ENCODE measurements at places on chromosomes 7 and 10.
A peak's percentile ranks its signal among the peaks of the same experiment; 100 is the strongest.

- DNase-seq, result no peak
Measured at GRCh38 chr10:129029851-129030602, 437.0 kb upstream of the MGMT start.

DNA sequence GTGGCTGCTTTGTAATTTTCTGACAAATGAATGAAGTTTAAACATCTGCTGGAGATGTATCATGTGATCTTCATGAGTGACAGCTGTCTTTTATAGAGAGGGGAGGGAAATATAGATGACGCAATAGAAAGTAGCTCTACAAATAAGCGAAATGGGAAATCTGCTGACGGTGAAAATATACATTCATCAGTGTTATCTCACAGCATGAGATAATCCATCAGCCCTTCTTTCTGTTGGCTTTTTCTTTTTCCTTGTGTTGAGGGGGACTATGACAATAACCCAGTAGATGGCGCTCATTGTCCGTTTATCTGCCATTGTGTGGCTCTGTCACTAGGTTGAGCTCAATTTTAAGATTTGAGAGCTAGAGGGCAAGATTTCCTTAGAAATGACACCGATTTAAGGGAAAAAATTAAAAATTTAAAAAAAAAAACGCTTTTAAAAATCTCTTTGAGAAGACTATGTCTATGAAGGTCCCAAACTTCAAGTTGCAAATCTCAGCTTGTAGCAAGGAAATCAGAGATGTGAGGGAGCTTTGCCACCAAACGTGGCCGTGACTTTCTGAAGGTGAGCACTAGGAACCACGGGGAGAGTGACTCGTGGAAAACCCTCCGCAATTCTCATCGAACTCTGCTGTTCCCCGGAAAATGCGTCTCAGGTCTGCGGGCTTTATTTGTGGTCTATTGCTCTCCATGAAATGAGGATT lies 114.6 kb upstream of the SFMBT2 start:
- peak; percentile 69 for DNase-seq

- DNase-seq, result no peak
Measured at GRCh38 chr10:88964869-88965415, 12.4 kb upstream of the ACTA2 start.

DNA sequence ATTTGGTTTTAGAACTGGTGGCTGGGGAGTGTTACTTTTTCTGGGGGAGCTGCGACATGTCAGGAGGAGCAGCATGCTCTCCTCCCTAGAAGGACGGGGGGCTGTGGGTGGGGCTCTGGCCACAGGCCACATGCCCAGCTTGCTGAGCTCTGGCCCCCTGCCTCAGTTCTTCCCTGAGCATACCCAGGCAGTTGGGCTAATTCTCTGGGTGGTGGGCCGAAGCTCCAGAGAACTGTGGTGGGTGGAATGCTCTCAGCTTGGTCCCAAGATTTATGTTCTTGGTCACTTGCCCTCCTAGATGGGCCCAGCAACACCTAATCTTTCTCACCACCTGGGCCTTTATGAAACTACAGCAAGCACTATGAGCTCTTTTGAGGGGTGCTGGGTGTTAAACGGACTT lies 5.1 kb upstream of the ZNF775 start:
- DNase-seq, result no peak

DNA sequence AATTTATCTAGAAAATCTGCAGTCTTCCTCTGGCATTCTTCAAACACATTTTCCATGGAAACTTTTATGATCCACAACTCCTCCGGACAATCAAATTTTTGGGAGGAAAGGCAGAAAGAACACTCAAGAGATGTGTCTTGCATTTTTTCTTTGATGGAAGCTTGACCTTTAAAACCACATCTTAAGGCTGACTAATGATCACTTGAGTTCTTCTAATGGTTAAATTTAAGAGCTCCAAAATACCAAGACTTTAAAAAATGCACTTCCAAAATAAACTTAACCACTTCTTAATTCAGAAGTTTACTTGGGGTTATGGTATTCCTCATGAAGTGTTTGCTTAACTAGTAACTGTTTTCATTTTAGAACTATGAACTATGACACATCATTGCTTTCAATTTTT lies 43.3 kb downstream of the ETV1 start:
- DNase-seq, result peak; percentile 75

DNA sequence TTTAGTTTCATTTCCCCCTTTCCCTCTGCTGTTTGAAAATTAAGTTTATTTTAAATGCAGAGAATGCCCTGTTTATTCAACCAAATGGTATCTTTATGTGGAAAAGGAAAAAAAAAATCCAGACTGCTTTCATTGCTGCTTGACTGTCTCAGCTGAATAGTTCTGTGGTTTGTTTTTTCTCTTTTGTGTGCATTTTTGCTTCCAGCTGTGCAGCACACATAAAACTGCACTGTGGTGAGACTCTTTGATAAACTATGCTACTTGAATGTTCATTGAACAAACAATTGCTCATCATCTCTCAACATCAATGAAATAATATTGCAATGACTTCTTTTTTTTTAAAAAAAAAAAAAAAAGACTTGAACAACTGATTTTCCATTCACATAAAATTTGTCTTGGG lies 78.6 kb upstream of the GLI3 start:
- DNase-seq, result peak; percentile 72

DNA sequence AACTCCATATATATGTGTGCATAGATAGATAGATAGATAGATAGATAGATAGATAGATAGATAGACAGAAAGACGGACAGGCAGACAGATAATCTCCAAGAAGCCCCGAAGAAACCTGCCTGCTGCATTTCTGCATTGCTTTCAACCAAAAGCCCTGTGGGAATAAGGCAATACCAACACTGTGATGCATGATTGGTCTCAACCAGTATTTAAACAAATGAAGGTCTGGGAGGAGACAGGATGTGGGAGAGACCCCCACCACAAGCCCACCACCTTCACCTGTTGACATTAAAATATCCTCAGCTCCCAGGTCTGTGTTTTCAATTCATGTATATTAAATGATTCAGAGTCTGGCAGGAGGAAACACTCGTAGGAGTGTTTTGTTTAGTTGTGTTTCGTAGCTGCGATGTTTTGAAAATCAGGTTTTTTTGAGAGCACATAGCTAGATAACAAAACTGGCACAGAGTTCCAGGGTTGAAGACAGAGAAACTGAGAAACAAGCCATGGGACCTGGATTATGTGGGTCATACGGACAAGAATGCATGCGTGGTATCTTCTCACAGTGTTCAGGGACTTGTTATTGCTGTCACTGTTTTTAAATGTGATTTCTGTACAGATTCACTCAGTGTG lies 200.7 kb upstream of the AHR start:
- DNase-seq, result no peak

- DNase-seq, result no peak
Measured at GRCh38 chr10:58637352-58637751, 124.7 kb downstream of the BICC1 start.

DNA sequence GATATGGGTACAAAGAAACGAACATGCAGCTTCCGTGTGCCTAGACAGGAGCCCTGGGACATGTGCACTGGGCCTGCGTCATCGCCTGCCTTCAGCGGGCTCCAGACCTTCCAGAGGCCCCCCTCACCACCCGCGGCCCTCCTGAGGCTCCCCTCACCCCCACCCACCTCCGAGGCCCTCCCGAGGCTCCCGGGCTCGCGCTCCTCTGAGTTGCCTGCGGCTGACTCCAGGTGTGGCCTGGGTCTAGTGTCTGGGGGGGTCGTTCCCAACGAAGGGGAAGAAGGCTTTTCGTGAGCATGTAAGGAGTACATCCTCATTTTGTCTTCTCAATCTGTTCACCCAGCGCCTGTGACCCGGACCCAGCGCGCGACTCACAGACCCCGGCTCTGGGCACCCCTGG lies 177.3 kb upstream of the ZNF32 start:
- DNase-seq, result no peak

DNA sequence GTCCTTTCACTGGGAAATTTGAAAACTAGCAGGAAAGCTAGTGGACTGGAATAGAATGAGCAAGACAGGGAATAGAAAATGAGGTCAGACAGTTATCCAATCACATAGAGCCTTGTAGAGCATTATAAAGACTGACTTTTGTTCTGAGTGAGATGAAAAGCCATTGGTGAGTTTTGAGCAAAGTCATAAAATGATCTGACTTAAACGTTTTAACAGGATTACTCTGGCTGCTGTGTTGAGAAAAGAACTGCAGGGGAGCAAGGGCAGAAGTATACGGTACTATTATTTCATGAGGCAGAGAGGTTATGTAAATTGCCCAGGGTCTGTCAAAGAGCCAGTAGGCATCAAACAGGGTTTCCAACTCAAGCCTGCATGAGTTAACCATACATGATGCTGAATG lies 393.4 kb downstream of the TFEC start:
- DNase-seq, result no peak

- peak; percentile 78 for DNase-seq
Measured at GRCh38 chr7:116169060-116169459, 41.3 kb upstream of the TES start.

DNA sequence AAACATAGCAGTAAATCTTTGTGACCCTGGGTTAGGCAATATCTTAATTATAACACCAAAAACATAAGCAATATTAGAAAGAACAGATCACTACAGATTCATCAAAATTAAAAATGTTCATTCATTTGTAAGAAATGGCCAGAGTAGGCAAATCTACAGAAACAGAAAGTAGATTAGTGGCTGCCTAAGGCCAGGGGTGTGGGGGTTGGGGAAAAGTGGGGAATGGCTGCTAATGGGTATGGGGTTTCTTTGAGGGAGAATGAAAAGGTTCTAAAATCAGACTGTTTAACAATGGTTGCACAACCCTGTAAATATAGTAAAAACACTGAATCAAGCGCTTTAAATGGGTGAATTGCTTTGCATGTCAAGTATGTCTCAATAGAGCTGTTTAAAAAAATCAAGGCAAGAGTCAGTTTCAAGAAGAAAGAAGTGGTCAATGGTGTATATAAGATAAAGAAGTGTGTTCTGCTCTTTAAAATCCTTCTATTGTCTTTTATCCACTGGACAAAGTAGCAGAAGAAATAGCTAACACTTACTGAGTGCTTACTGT lies 42.6 kb downstream of the CDK6 start:
- no peak for DNase-seq

- DNase-seq, result no peak
Measured at GRCh38 chr10:121808835-121809234, 119.0 kb downstream of the ATE1 start.

GRCh38 chr10:16999665-17000451 lies 129.8 kb downstream of the CUBN start:
- peak; percentile 86 for DNase-seq

- DNase-seq, result peak; percentile 63
Measured at GRCh38 chr10:118669020-118669791, 73.8 kb upstream of the PRLHR start.

DNA sequence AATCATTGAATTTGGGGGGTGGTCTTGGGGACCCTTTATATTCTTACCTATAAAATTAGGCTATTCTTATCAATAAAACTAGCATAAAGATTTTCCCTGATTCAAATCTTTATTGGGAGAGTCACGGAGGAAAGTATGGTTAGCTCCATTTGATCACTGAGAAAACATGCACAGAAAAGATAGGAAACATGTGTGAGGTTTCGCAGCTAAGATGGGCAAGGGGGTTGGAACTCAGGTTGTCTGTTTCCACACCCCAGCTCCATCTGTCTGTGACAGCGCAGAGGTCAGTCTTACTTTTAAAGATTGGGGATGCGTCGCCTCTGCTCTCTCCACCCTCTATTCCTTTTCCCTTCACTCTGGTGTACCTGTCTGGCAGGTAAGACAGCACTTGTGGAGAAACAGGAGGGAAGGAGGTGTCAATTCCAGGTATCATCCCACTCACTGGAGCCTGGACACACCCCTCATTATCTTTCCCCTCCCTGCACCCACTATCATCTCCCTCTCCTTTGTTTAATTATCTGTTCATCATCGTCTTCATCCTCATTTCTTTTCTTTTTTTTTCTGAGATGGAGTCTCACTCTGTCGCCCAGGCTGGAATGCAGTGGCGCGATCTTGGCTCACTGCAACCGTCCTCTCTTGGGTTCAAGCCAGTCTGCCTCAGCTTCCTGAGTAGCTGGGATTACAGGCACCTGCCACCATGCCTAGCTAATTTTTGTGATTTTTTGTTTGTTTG lies 2.4 kb upstream of the DENND10 start:
- no peak for DNase-seq

- DNase-seq, result no peak
Measured at GRCh38 chr7:14040528-14040927, 51.1 kb upstream of the ETV1 start.

DNA sequence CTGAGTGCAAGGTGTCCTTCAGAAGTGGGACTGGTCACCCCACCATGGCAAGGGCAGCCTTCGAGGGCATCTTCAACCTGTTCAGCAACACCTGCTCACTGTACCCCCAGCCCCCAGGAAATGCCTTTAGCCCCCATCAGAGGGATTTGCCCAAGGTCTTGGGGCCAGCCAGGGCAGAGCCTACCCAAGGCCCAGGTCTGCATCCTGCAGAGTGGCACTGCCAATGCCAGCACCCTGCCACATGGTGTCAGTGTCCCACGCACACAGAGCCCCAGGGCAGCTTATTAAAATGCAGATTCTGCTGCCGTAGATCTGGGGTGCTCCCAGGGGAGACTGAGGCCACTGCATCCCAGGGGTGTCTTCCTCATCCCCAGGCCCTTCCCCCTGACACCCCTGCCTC lies 106.2 kb upstream of the KCTD7 start:
- DNase-seq, result no peak

GRCh38 chr7:122369756-122370155 lies 65.2 kb upstream of the FEZF1 start:
- no peak for DNase-seq

DNA sequence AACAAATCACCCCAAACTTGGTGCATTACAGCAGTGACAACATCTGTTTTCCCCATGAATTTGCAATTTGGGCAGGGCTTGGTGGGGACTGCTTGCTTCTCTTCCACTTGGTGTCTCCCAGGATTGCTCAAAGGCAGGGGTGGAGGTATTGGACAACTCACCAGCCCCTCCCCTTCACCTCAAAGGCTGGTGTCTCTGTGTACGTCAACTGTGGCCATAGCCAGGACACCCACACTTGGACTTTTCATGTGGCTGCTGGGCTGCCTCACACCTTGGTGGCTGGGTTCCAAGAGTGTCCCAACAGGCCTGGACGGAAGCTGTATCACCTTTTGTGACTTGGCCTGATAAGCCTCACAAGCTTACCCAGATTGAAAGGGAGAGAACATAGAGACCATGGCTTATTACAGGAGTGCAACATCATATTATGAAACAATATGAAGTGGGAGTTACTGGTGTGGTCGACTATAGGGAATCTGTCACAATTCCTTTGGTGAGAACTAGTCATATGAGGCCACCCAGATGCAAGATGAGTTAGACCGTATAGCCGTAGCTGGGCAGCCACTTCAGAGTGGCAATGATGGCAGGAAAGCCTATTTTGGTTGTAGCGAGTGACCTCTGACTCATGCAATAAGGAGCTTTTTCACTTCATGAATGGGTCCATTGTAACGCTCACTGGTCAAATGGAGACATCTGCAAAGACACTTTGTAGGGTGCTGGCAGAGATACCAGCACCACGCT lies 187.6 kb upstream of the ITGB1 start:
- no peak for DNase-seq

DNA sequence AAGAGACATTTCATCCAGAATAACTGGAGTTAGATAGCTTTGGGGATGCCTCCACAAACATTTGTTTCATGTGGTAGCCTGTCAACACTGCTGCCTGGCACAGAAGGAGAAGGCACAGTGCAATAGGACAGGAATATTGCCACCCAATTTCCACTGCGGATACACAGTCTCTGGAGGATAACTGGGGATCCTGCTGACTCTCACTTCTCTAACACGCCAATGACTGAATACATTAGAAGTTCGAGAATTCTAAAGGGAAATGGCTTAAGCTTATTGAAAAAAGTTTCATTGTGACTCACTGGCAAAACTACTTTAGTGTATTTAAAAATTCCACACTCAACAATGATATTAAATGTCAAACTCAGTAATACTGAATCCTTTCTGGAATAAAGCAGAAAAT lies 12.9 kb downstream of the ARL3 start:
- DNase-seq, result peak; percentile 45

GRCh38 chr10:78358982-78359381 lies 325.3 kb downstream of the RPS24 start:
- DNase-seq, result no peak
